ENCODE measurements at places on chromosomes 1 and 21.

DNA sequence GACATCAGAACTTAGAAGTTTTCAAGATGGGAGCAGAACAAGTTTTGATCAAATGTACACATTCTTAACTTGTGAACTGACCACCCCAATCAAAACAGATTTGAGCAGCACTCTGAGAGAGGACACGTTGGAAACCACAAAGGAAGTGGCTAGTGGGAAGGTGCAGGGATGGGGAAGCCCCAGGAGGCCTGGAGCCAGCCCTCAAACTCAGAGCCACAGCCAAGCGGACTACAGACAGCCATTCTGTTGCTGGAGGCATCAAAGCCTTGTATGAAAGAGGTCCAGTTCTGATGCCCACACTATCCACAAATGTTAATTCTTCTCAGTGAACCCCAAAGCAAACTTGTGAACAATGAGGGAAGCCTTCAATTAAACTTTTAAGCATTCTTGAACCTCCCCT is 143.6 kb upstream of the RAB4A start:
- no peak for DNase-seq

DNA sequence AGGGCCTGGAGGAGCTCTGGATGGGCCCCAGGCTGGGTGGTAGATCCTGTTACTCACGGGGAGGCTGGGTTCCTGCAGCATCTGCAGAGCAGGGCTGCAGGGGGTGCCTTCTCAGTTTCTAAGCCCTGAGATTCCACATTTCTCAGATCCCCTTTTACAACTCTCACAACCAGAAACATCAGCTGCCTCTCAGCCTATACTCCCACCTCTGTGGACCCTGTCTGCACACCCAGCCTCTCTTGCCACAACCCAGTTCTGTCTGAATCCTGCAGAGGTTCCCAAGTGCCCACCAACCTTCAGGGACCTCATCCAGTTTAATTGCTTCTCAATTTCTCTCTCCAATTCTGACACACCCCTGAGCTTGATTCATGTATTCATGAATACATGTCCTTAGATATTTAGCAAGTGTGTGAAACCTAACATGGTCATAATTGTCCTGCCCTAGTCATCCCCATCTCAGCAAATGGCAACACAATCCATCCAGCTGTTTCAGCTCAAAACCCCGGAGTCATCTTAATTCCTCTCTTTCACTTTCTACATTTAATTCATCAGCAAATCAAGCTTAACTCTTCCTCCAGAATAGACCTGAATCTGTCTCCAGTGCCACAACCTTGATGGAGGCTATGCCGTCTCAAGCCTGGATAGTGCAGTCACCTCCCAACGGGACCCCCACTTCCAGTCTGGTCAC is 57.0 kb upstream of the NEK2 start:
- DNase-seq = no peak

DNA sequence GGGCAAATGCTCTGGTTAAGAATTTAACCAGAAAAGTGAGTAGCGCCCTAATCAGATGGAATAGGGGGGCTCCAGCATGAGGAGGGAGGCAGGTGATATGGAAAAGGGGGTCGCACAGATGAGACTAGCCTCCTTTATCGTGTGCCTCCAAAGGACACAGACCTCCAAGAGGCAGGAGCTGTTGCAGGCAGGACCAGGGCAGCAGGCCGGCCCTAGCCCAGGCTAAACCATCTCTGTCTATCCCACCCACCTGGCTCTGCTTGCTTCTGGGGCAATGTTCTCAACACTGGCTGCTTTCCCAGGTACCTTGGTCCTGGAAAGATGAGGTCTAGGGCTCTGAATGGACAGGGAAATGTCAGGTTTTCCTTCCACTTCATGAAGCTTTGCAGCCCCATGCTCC is 36.3 kb downstream of the C2CD2 start:
- no peak for DNase-seq

DNA sequence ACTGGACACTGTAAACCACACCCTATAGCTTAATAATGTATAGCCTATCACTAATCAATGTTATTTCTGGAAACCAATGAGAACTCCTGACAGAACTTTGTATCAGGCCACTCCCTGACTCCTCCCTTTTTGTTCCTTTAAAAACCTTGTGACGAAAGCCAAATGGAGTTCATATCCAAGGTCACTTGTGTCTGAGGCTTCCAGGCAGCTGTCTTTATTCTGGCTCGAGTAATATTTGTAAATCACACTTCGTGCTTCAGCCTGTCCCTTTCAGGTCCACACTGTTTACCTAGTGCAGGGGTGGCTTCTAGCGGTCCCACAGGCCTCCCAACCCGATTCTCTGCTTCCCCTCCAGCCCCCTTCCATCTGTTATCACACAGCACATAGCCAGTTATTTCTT is 16.2 kb upstream of the CAPN9 start:
- no peak for DNase-seq

- no peak for DNase-seq
These were observed 12.2 kb downstream of the ENO1 start for GRCh38 chr1:8866173-8866791.

DNA sequence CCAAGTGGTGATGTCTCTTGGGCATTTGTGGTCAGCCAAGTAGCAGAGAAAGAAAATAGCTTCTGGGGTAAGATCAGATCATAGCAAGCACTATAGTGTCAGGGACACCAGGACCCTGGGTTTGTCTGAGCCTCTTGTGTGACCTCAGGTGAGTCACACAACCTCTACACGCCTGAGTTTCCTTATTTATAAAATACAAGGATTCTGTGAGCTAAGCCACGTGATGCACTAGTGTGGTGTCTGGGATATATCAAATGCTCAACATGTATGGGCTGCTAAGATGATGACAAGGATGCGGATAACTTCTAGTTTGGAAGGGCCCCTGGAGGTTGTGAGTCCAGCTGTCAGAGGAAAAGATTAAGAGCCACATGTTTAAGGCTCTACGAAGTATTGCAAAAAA is 24.5 kb upstream of the ZNF436 start:
- no peak for DNase-seq

- DNase-seq = no peak
These were observed 73.0 kb downstream of the ABCA4 start for GRCh38 chr1:94047949-94048348.

DNA sequence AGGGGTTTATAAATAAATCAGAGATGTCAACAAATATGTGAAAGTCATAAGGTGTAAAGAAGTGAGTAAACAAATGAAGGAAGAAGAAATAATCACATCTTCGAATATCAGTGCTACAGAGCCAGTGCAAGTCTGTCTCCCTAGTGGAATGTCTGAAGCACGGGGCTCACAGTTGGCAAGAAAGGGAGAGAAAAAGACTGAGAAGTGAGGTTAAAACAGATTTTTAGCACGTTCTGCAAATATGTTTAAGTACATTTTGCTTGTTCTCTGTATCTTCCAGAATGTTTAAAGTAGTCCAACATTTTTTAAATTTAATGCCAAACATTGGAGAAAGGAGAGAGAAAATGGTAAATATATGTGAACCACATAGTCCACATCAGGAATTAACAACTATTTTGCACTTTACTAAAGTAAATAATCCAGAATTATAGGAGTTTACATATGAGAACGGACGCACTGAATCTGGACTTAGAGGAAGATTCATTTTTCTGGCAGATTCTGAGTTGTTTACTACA is 682.4 kb downstream of the LTN1 start:
- DNase-seq = no peak

Data from activated T-helper 1 cell treated with anti-CD3 and anti-CD28 coated beads, Interleukin-2, amount 50 U/mL, for 16 hours (primary cell).